CD4-positive, alpha-beta T cell treated with Interleukin-1 beta for 1 hour (primary cell): ENCODE measurements at places on chromosomes 6 and 20.

DNA sequence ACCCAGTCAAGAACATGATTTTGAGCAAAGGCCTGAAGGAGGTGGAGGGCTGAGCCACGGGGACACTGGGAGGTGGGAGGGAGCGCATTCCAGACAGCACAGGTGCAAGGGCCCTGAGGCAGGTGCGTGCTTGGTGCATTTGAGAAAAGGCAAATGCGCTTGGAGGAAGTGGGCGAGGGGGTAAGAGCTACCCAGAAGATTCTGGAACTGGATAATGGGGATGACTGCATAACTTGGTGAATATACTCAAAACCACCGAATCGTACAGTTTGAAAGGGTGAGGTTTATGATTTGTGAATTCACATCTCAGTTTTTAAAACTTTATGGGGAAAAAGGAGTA, 9.8 kb downstream of the PREX1 start:
- DNase-seq, result no peak

- DNase-seq, result no peak
Measured at GRCh38 chr6:90192857-90193256, 103.8 kb downstream of the BACH2 start.

DNA sequence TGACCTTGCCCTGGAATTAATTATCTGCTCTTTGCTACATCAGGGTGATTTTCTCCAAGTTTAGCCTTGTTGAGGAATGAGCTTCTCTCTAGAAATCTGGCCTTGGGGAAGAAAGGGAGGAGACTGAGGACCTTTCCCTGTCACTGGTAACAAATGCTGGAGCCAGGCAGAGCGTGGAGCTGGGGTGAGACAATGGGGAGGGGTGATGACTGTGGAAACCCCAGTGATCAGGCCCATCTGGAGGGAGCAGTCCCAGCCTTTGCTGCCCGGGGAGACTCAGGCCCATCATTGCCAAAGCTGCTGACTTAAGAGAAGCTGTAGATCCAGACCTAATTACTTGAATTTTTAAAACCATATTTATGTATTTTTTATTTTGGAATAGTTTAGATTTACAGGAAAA, 31.3 kb downstream of the BCAS4 start:
- no peak for DNase-seq

DNA sequence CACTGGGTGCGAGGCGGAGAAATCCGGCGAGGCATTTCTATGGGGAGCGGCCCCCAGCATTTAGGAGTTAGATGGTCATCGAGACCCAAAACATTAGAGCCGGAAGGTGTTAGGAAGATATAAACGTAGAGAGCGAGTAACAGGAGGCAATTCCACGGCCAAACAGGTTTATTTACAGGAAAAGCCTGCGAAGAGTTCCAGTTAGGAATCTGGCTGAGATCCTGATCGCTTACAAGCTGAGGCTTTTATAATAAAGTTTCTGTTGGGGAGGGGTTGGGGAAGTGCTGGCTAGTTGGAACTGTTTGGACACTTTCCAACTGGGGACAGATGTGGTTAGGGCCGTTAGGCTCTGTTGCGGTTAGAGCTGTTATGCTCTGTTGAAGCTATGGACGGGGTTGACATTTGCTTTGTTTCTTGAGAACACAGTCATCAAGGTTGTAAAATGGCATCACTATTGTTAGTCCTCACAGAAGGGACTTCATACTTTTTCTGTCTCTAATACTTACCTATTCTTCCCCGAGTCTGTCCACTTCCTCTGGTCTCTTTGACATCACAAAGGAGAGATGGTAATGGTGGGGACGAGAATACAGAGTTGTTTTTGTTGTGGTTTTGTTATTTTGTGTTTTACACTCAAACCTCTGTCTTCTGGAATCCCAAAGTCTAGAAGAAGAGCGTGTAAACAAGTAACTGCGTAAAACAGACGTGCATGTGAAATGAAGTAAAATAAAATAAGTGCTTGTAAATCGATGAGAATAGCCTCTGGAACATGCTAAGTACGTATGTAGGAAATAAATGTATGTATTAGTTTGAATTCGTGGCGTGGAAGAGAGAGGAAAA, 554 bp upstream of the ZSCAN31 start:
- peak; percentile 6 for DNase-seq

- no peak for DNase-seq
Measured at GRCh38 chr6:105352037-105352617, 50.8 kb downstream of the PREP start.

- no peak for DNase-seq
Measured at GRCh38 chr20:51347831-51348230, 194.7 kb downstream of the NFATC2 start.

- peak; percentile 21 for DNase-seq
Measured at GRCh38 chr6:158764926-158765325, 54.2 kb downstream of the EZR start.

GRCh38 chr6:167162591-167162990, 4.8 kb upstream of the GPR31 start:
- no peak for DNase-seq

DNA sequence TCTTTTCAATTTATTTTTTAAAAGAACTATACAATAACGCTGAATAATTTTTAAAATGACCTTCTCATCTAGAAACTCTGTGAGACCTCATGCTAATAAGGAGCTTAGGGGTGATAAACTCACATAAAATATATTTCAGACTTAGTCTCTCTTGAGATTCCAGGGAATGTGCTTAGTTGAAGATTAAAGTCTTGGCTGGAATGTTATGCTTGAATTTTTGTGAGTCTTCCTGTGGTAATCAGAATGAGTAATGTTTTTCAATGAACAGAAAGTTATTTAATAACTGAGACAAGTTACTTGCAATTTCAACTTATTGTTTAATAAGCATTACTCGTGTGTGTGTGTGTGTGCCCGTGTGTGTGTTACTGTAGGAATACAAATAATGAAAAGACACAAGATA, 379.9 kb upstream of the EPHA7 start:
- DNase-seq, result no peak

DNA sequence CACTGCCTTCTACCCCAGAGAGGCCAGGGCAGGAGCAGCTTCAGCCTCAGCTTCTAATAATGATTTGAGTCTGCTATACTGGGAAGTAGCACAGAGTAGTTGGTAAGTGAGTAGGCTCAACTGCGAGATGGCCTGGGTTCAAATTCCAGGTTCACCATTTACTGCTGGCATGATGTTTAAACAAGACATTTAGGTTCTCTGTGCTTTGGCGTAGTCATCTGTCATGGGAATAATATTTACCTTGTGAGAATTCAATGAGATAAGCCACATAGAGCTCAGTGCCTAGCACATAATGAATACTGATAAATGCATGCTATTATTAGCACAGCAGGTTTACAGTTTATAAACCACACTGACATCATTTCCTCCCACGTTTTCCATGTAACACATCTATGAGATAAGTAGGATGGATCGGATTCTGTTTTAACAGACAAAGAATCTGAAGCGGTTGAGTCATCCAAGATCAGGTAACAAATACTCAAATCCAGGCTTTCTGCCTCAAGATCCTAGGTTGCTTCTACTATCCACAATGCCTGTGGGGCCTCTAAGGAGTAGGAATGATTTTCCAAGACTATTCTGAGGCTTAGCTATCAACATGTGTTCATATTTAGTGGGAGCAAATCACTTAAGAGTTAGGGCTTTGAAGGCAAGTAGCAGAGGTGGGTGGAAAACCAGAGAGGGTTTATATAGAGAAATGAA, 72.9 kb upstream of the DTNBP1 start:
- DNase-seq, result no peak

GRCh38 chr6:21050935-21051334, 516.7 kb downstream of the CDKAL1 start:
- no peak for DNase-seq

- DNase-seq, result no peak
Measured at GRCh38 chr6:169780571-169781091, 29.2 kb downstream of the ERMARD start.

GRCh38 chr6:73766040-73766439, 70.0 kb downstream of the CD109 start:
- no peak for DNase-seq

DNA sequence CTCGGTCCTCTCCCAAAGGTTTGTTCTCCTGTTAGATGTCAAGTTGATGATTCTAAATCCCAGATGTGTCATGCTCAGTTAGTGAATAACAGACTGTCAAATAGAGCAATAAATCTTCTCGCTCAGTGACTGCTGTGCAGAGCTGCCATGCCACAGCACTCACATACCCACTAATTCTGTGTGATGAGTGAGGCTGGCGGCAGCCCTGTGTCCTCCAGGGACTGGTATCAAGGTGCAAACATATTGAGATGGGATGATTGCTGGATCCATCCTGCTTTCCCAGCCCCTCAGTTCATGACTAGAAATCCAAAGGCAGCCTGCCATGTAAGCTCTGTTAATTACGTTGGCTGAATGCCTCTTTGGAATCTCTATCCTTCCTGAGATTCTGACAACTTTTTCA, 103.9 kb downstream of the OLIG3 start:
- no peak for DNase-seq

- DNase-seq, result no peak
Measured at GRCh38 chr6:136067731-136068341, 182.3 kb downstream of the MTFR2 start.

DNA sequence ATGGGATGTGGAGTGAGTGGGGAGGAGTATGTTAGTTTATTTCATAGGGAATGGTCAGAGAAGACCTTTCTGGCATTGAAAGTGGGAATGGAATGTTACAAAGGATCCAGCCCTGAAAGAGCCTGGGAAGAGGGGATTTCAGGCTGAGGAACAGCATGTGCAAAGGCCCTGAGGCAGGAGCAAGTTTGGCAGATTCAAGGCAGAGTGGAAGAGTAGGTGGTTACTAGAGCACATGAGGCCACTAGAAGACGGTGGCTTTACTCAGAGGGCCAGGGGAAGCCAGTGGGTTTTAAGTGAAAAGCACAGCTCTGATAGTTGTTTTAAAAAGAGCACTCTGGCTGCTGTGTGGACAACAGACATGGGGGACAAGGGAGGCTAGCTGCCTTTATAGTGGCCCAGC, 227.2 kb downstream of the ZMYND8 start:
- no peak for DNase-seq

DNA sequence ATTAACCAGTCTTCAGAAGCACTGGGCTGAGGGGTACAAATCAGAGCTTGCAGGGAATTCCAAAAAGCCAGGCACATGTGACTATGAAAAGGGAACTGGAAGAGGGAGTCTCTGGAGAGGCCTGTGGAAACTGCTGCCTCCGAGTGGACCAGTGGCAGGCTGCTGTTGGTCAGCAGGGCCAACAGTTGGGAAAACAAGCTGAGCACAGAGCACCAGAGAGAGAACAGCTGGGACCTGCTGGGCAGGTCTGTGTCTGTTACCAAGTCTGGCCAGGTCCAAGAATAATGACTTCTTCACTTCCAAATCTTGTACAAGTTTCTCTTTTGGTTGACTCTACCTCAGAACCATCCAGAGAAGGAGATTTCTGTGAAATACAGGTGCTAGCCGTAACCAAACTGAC, 81.4 kb downstream of the LIN28B start:
- DNase-seq, result no peak

DNA sequence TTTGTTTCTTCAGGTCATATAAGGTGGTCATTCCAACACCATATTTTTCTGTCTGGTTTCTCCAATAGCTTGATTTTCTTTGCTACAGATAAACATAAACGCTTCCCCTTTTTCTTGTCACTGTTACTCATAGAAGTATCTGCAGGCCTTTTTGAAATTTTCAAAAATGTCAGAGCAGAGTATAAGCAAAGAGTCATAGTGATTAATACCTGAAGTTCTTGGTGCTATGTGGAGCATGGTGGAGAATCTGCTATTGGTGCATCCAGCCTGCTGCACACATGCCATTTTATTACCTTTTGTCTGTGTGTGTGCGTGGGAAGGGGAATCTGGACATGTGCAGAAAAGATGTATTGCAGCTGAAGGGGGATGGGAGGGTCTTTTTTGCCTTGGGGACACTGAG, 19.7 kb downstream of the STX11 start:
- no peak for DNase-seq

DNA sequence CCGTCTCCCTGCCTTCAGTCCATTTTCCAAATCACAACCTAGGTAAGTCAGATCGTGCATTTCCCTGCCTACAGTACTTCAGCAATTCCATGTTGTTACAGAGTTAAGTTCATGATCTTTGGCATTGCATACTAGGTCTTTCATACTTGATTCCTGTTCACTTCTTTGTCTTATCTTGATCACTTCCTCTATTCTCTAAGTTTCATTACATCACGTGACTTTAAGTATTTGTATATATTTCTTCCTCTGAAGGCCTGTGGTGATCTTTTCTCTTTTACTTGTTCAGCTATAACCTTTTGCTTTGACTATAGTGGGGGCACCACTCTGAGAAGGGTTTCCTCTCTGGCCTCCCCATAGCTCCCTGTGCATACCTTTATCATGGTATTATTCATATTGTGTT, 100.2 kb downstream of the TRMT11 start:
- no peak for DNase-seq

DNA sequence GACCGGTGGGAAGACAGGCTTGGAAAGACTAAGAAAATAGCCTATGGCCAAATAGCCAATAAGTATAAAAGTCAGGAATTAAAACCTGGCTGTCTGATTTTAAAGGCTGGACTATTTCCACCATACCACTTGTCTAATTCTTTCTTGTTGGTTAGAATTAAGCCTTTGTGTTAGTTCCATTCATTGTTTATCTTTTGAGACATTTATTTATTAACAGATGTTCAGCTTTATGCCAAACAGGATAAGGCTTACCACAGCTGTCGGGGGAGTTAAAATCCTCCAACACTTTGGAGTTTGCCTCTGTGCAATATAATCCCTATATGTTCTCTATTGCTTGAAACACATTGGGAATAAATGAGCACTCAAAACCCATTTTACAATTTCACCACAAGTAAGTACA, 208.3 kb downstream of the TMEM200A start:
- no peak for DNase-seq

- DNase-seq, result no peak
Measured at GRCh38 chr20:64257107-64257757, 1.7 kb downstream of the PCMTD2 start.

- DNase-seq, result no peak
Measured at GRCh38 chr20:1842281-1842680, 52.9 kb upstream of the SIRPA start.

- DNase-seq, result no peak
Measured at GRCh38 chr6:53342217-53342616, 6.5 kb downstream of the ELOVL5 start.

DNA sequence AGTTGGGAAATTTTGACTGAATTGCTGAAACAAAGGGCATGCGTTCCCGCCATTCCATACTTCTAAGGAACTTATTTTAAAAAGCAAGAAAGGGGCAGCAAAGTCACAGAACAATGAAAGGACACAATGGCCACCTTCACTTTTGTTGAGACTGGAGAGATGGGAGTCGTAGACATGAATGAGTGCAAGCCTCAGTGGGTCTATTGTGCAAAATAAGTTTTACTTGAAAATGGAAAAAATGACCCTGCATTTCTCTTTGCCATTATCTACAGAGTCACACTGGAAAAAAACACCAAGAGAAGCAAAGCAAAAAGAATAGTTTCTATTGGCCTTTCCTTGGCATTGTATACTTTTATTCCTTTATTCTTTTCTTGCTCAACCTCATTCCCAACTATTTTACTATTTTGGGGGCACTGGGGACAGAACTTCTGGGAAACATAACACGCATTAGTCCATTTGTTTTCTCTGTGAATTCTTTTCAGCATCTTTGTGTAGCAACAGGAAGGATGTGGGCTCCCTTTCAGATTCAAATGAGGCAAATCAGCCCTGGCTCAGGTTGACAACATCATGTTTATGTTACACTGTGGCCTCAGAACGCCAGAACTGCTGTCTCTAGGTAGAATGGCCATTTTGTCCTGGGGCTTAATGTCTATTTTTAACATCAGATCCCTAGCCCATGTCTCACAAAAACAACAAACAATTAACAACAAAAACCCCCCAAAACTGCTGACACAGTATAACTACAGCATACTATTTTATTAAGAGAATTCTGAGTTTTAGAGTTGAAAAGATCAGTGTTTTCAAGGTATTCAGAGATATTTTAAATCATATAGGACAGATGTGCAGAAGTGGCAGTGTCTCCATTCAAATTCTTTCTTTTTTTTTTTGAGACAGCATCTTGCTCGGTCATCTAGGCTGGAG, 122.2 kb downstream of the FYN start:
- peak; percentile 86 for DNase-seq
